Lower leg skin (tissue), 4 donors: ENCODE measurements at places on chromosomes 11 and 22.

- no peak for DNase-seq
Measured at GRCh38 chr22:37420686-37421467, 6.4 kb downstream of the ELFN2 start.

- DNase-seq: no peak
Measured at GRCh38 chr22:49533886-49534285, 293.8 kb downstream of the BRD1 start.

DNA sequence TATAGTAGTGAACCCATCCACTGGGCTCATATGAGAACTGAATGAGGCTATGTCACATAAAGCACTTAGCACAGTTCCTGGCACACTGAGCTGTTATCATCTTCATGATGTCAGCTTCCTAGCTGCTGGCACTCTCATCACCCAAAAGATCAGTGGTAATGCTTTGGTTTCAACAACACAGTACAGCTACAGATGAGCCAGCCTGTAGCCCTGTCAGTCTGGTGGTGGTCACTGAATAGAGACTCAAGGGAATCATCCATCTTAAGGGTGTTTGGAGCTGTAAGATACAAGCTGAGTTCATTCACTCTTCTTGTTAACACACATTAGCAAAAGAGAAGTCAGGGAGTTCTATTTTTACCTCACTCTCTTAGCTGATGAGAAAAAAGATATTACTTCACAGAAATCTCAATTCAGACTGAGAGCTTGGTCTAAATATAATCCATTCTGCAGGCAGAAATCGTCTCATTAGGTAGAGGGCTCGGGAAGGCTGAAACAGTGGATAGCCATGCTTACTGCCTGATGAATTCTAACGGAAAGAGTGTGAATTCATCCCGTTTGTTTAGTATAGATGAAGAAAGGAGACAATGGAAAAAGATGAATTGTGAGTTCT, 6.3 kb upstream of the SLC1A2 start:
- no peak for DNase-seq

- DNase-seq: no peak
Measured at GRCh38 chr11:131274233-131274632, 96.2 kb upstream of the NTM start.
